AG09309 (cell line): ENCODE measurements at places on chromosomes 13 and 19.

- DNase-seq = no peak
Measured at GRCh38 chr13:107968470-107968869, 246.9 kb downstream of the LIG4 start.

DNA sequence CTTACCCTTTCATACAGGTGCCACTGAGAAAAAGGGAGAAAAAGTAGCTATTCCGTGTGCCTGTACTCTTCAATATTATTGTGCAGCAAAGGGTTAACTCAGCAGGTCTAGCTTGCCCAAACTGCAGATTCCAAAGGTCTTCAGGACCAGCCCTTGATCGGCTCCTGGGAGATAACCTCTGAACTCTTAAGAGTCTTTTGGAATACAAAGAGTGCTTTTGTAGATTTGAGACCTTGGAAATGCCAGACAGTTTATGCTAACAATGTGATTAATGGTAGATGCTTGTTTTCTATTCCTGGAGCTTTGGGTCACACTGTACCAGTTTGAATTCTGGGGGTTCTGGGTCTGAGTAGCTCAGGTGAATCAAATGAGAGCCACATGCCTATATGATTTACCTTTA lies 844.7 kb upstream of the MIR17HG start:
- no peak for DNase-seq

DNA sequence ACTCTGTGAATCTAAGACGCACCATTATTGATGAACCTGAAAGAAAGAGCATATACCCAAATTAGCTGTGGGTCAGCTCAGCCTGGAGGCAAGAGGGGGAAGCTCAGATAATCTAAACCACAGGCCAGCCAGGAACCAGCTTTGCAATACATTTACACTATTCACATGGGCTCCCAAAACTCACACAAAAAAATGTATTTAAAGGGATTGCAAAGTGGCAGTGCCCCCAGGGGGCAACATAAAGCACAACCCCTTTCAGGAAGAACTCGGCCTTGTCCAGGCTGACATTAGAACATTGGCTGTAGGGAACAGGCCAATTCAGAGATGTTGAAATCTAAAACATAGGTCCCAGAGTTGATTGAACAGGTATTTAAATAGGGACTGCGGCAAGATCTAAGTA lies 3.2 kb upstream of the PROZ start:
- no peak for DNase-seq

DNA sequence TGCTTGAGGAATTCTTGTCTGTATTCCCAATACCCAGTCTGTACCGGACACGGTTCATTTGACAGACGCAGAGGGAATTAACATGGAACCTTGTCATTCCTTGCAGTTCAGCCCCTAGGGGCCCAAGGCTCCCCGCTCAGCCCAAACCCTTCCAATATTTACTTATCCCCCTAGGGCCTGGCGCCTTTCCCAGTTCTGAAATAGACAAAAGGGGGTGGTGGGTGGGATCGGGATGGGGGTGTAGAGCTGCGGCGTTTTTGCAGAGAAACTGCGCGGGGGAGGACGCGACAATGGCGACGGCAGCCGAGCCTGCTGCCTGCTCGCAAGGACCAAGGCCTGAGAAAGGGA lies 583 bp downstream of the AKAP8L start:
- DNase-seq = no peak

GRCh38 chr13:29496241-29496712 lies 99.2 kb downstream of the SLC7A1 start:
- no peak for DNase-seq

DNA sequence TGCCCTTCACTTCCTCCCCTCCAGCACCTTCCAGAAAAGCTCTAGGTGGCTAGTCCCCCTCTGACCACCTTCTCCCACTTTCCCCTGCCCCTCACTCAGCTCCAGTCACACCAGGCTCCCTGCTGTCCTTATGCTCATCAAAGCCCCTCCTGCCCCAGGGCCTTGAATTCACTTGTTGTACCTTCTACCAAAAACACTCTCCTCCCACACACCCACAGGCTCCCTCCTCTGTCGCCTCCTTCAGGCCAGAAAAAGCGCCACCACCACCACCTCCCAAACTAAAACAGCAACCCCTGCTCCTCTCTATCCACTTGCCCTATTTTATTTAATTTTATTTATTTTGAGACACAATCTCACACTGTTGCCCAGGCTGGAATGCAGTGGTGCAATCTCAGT lies 4.8 kb upstream of the CEACAM16 start:
- DNase-seq = no peak

- no peak for DNase-seq
Measured at GRCh38 chr13:51742611-51743010, 61.4 kb downstream of the DHRS12 start.

DNA sequence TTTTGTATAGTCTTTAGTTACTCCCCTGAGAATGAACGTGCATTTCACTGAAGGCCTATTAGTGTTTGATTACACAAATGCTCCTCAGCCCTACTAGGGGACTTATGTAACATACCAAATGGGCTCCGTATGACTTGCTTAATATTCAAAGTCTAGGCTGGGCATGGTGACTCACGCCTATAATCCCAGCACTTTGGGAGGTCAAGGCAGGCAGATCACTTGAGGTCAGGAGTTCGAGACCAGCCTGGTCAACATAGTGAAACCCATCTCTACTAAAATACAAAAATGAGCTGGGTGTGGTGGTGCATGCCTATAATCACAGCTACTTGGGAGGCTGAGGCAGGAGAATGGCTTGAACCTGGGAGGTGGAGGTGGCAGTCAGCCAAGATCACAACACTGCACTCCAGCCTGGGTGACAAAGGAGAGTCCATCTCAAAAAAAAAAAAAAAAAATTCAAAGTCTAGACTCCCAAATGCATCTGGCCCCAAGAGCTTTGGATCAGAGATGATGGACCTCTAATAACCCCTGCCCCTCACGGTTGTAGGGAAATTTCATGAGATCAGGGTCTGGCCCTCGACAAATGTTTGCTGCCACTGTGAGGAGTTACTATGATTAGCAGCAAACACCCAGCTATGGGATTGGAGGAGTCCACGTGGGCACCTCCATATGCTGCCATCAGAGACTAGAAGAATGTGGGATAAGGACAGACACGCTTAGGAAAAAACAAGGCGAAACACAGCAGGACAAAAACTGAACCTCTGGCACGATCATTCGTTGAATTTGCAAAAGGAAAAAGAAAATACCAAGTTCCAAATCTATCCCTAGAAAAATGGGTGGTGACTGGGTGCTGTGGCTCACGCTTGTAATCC lies 4.6 kb downstream of the FBXO17 start:
- DNase-seq = peak; percentile 31

- DNase-seq = no peak
Measured at GRCh38 chr13:72561791-72562190, 165.6 kb downstream of the MZT1 start.

DNA sequence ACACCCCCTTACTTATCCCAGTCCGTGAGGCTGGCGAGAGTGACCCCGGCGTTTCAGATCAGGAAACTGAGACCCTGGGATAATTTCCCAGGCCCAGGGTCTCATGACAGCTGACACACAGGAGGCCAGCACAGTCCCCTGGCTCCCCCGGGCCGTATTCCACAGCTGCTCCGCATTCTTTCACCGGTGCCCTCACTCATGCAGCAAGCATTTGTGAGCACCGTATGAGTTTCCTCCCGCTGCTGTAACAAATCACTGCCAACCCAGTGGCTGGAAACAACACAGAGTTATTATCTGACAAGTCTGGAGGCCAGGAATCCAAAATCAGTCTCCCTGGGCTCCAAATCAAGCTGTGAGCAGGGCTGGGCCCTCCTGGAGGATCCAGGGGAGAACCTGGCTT lies 21.3 kb downstream of the GADD45B start:
- DNase-seq = no peak

GRCh38 chr13:110874508-110874960 lies 40.3 kb downstream of the ANKRD10 start:
- DNase-seq = no peak

GRCh38 chr13:111152844-111153243 lies 37.7 kb downstream of the ARHGEF7 start:
- DNase-seq = no peak

DNA sequence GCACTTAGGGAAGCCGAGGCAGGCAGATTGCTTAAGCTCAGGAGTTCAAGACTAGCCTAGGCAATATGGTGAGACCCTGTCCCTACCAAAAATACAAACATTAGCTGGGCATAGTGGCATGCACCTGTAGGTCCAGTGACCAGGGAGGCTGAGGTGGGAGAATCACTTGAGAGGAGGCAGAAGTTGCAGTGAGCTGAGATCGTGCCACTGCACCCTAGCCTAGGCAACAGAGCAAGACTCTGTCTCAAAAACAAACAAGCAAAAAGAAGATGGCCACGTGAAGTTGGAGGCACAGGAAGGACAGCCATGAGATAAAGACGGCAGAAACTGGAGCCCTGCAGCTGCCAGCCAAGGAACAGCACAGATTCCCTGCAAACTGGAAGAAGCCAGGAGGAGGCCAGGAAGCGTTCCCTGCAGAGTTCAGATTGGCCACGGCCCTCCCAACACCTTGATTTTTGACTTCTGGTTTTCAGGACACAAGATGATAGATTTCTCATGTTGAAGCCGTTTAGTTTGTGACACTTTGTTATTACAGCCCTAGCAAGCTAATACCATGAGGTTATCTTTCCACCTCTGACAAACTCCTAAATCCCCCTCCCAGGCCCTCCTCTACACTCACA lies 786.7 kb downstream of the UQCRFS1 start:
- no peak for DNase-seq

- no peak for DNase-seq
Measured at GRCh38 chr13:75437582-75438318, 44.2 kb downstream of the TBC1D4 start.

GRCh38 chr13:81021284-81021840 lies 680.4 kb upstream of the SPRY2 start:
- DNase-seq = no peak

GRCh38 chr19:6033744-6034264 lies 55.9 kb upstream of the RANBP3 start:
- no peak for DNase-seq

DNA sequence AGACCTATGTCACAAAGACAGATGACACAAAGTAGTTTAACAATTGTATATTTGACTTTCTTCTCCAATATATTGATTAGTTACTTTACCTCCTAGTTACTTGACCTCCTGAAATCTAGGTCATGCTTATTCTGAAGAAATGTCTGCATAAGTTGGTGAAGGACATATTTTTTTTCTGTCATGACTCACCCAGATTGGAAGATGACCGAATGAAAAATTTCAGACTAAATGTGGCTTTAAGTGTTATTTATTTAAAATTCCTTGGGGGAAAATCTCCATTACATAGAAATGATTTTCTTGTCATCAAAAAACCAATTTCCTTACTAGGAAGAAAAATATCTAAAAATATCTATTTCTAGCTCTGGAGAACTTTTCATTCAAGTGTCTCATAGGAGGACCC lies 217.1 kb downstream of the POSTN start:
- DNase-seq = no peak

- DNase-seq = no peak
Measured at GRCh38 chr19:35868172-35868822, at the start of gene APLP1. APLP1 (plus strand) TSS chr19:35868574; CDS start chr19:35868637, 63 bp downstream.

DNA sequence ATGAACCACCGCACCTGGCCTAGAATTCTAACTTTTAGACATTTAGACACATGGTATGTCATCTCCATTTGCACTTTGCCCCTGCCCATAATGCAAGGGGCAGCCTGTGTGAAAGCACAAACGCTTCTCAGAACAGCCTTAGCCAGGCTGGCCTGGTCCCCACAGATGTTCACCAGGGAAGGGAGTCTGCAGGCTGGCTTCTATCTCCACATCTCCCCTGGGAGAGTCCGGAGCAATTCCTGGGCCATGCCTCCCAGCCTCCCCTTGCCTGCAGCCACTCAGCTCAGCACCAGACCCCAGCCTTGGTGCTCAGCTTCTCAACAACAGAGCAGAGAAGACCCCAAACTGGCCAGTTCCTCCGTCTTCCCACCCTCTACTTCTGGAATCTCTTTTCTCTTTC lies 21.7 kb upstream of the LSM14A start:
- DNase-seq = no peak

- DNase-seq = no peak
Measured at GRCh38 chr13:21228738-21229137, 52.3 kb downstream of the MRPL57 start.

DNA sequence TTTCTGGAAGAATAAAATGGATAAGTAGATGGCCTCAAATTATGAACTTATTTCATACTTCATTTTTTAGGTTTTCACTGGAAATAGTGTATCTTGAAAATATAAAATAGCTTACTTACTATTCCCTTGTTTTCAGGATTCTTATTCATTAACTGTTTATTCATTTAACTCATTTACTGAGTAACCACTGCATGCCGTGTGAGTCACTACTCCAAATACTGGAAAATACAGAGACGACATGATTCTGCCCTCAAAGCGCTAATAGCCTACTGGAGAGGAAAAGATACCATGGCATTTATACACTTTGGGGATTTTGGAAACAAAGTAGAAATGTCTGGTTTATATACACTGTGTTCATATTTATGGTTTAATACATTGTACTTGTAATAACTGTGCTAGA lies 270.9 kb downstream of the DACH1 start:
- no peak for DNase-seq

- DNase-seq = no peak
Measured at GRCh38 chr13:31824705-31825517, 85.6 kb downstream of the RXFP2 start.

GRCh38 chr13:29101409-29101808 lies 281.3 kb downstream of the MTUS2 start:
- no peak for DNase-seq

- DNase-seq = no peak
Measured at GRCh38 chr13:76993021-76993420, 1.1 kb downstream of the CLN5 start.

DNA sequence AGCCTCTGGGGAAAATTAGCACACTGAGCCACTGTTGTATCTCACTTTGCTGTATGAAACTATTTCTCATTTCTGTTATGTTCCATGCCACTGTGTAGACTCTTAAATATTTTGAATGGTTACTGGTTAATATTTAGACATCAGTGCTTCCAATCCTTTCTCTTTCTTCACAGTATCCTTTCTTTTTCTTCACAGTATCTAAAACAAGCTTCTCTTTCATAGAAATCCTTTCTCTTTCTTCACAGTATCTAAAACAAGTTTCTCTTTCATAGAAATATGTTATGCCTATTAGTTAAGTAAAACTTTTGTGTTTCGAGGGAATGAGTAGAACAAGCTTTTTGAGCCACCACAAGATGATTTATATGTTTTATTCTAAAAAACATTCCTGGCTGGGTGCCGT lies 326.8 kb upstream of the KLF12 start:
- DNase-seq = no peak

- no peak for DNase-seq
Measured at GRCh38 chr19:56297010-56297409, 17.6 kb downstream of the ZSCAN5A start.

GRCh38 chr13:47033216-47033615 lies 136.4 kb upstream of the HTR2A start:
- peak; percentile 11 for DNase-seq

- no peak for DNase-seq
Measured at GRCh38 chr13:113815151-113816058, 48.5 kb downstream of the GAS6 start.

DNA sequence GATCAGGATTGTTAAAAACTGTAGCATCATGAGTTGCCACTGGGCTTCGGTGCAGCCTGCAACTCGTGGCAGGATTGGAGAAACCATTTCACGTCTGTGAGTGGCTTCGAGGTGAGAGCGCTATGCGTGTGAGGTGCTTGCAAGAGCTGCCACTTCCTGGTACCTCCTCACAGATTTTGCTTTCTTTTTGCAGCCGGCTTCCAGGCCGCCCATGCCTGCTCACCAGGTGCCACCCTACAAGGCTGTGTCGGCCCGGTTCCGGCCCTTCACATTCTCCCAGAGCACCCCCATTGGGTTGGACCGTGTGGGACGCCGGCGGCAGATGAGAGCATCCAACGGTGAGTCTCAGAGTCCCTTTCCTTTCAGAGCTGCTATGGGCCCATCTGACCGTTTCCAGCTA lies 57.9 kb upstream of the C1QTNF9 start:
- DNase-seq = no peak
